Amniotic stem cell (primary cell): ENCODE measurements at places on chromosomes 11 and 22.

DNA sequence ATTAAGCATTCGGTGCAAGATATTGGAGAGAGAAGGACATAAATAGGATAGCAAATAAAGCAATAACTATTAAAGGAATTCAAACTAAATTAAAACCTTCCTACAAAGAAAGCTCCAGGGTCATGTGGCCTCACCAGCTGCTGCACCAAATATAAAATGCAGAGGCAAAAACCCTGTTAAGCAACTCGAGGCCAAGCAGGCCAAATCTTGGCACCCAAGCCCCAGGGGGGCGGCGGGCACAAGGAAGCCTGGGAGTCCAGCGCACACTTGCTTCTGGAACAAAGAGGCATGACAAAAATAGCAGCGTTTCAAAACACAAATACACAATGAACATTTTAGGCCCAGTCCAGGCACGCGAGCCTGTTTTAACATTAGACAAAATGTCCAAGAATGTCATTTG is 20.8 kb downstream of the KRTAP5-6 start:
- DNase-seq = no peak

GRCh38 chr22:46596819-46597218 is 23.4 kb upstream of the GRAMD4 start:
- DNase-seq = no peak

DNA sequence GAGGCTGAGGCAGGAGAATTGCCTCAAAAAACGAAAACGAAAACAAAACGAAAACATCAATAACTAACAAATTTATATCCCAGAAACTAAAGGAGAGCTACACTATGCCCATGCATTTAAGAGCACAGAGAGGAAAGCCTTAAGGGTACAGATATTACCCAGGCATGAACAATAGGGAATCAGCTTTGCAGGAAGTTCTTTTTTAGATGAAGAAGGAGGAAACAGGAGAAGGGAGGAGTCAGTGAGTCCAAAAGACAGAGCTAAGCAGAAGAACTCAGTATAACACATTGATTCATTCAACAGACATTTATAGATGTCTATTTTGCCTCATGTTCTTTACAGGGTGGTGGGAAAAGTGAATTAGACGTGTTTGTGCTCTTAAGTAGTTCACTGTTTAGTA is 8.3 kb downstream of the MRPL17 start:
- no peak for DNase-seq

DNA sequence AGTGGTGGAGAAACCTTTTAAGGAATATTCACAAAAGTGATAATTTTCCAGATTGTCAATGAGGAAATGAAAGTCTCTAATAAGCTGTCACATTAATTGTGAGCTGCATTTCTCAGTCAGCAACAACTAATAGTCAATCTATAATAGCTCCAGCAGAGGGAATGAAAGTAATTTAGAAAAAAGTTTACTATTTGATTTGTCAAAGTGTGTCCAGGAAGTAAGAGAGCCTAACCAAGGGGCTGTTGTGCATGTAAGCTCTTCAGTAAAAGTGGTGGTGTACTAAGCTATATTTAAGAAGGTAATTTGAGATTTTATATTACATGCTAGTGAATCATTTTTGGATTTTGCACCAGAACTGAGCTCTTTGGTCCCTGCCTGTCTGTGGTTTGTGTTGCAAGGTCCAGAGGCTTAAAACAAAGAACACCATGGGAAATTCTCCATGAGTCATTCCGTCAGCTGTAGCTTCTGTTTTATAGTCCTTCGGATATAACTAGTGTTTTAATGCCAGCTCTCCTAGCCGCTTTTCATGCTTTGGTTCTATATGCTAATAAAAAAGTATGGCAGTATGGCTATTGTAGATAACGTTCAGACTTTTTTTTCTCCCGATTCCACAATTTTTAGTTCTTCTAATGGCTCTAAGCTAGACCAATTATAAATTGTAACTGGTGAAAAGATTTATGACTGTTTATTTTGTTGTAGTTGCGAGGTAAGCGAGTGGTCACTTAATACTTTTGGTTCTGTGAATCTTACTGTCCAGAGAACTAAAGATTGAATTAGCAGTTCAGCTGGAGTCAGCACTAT is 64.6 kb downstream of the ARHGEF12 start:
- DNase-seq = peak; percentile 84

GRCh38 chr11:69911310-69912160 is 92.3 kb upstream of the FGF3 start:
- no peak for DNase-seq

- no peak for DNase-seq
These were observed 21.8 kb upstream of the PPP6R3 start for GRCh38 chr11:68438658-68439259.
